H9 (cell line): ENCODE measurements at places on chromosomes 2 and 18.

DNA sequence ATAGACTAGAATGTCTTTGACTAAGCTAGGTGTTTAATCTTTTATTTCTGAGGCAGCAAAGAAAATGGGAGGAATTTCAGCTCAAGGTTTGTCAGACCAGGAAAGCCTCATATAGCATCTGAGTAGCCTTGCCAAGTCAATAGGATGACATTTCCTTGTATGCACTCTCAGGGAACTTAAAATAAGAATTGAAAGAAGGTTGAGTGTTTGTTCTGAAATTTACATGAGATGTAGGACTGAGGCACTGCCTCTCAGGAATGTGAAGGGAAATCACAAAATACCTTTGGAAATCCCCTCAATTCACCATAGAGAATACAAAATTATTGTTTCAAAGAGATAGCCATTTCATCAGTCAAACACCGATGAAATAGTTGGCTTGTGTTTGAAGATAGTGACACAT lies 392.0 kb upstream of the NRP2 start:
- DNase-seq = no peak

DNA sequence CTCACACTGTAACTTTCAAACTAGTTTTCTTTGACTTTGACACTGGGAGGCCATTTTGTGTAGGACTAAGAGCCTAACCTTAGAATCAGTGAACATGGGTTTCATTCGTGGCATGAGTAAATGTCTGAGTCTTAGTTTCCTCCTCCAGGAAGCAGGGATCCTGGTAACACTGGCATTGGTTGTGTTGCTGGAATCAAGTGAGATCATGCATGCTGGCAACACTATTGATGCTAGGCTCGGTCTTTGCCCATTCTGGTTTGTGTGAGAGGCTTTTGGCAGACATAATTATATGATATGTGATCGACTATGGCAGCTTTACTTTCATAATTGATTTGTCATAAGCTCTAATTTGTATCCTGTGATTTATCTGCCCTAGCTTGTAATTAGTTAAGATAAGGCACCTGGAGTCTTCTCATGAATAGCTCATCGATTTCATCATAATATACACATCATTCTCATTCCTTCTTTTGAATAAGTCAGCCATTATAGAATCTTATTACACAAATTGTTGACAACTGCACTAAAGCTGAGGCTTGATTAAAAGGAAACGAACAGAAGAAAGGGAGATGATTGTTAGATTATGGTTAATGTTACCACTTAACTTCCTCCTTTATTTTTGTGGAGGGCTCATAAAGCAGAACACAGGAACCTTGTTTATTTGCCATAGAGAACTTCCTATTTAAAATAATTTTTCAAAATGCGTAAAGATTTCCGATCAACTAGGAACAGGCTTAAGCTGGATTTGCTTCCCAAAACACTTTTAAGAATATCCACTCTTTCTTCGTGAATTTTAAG lies 12.6 kb downstream of the PPP1R1C start:
- DNase-seq = no peak

DNA sequence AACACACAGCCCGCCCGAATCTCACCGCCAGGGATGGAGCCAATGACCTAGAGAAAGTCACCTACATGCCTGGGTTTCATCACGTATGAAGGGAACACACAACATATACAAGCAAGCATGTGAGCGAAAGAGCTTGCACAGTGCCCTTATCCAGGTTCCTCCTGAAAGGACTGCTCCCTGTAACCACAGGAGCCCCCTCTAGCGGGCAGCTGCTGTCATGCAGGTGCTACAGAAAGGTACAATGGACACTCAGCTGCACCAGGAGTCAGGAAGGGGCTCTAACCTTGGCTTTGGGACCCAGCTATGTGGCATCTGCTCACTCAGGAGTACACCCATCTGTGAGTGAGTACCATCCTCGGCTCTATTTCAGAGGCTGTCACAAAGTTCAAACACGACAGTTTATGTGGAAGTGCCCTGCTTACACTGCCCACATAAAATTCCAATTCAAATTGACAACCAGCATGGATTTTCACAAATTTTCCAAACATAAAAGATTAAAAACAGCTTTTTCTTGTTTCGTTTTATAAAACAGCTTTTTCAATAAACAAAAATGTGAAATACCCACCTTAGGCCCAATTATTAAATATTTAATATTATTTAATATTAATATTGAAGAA lies 3.5 kb downstream of the NDUFA10 start:
- peak; percentile 88 for DNase-seq

- no peak for DNase-seq
Observed at GRCh38 chr2:134667541-134667940, 51.3 kb downstream of the TMEM163 start.

GRCh38 chr2:98538280-98539041 lies 69.9 kb downstream of the COA5 start:
- DNase-seq = no peak

DNA sequence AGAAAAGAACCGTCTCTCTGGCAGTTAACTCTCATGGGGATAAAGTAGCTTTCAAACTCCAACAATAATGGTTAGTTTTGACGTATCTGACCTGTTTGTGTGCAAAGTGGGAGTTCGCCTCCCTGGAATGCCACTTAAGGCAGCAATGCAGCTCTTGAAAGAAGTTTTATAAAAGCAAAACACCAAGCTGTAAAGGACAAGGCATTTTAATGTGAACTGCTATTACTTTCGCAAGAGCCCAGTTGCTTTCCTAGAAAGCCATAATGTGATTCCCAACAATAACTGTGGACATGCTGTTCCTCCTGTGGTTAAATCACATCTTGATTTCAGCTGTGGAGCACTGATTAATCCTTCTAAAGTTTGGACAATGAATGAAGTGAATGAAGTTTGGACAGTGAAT lies 303.7 kb downstream of the PTPRM start:
- no peak for DNase-seq

DNA sequence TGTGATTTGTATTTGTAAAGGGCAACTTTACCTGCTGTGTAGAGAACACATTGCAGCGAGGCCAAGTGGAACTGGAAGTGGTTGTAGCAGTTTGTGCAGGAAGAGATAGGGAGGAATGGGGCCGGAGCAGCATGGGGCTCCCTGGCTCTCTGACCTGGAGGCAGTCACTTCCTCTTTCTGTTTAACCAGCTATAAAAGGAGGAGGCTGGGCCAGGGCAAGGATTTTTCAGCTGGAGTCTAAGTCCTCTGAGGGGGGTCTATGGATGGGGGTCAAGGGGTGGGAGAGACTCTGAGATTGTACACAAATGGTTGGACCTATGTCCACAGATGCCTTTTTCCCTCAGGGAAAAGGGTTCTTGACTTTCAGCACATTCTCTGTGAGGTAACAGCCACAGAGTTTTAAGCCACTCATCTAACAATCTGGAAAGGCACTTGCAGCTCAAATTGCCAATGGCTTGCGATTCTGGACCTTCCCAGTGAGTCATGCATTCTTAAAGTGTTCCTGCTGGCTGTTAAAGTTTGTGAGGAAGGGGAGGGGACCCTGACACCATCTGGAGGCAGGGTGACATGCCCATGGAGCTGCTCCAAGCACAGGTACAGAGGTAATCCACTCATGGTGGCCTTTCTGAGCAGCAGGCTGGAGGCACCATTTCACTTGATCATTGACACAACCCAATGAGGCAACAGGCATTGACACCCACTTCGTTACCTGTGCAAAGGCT lies 347.0 kb downstream of the CYRIA start:
- peak; percentile 47 for DNase-seq

DNA sequence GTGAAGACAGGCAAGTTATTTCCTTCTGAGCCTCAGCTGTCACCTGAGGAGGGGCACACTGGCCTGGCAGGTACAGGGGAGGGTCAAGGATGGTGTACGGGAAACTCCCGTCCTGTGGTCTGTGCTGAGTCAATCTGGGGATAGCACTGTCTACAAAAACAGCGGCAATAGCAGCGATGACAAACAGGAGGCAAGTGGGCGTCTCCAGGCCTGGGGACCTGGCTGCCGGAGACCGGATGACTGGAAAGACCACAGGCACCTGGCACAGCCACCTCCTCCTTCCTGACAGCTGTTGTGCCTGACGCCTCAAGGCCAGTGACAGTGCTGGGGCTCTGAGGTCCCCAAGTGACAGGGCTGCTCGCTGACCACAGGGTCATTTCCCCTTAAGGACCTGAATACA lies 202.1 kb upstream of the HS6ST1 start:
- DNase-seq = no peak
